Urinary bladder (tissue), 4 donors: ENCODE measurements at places on chromosomes 5 and 9. TPM values are rescaled to one million over a fixed set of nuclear protein-coding genes. Genes with fewer than 3 reads are reported as not detected.

GRCh38 chr9:116572095-116572748 is 114.9 kb upstream of the TRIM32 start:
- DNase-seq, result peak; percentile 74

GOLGA2 gene
- polyA plus RNA-seq, result 88.9 TPM

SLC4A9 gene
- 0.06 TPM for polyA plus RNA-seq

DNA sequence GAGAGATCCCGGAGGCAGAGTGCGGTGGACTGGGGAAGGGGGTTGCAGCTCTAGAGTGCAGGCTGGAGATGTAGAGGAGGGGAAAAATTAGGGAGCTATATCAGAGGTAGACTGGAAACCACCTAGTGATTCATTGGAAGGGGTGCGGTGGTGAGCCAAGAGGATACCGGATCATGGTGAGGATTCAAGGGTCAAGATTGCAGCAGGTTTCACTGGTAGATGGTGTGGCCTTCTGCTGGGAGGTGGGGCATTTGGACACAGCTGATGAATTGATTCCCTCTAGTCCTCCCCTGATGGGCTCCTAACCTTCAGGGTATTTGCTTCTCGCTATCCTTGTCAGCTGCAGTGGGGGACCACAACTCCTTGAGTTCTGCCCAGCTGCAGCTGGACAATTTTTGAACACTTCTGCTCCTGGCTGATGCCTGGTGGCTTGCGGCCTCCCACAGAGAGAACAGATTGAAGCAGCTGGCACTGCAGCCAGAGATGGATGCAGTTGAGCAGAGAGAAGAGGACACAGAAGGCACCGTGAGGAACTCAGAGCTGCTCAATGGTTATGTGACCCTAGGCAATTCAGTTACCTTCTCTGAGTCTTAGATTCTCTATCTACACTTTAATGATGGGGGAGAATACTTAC is 134.4 kb upstream of the ABCA1 start:
- DNase-seq, result no peak

DNA sequence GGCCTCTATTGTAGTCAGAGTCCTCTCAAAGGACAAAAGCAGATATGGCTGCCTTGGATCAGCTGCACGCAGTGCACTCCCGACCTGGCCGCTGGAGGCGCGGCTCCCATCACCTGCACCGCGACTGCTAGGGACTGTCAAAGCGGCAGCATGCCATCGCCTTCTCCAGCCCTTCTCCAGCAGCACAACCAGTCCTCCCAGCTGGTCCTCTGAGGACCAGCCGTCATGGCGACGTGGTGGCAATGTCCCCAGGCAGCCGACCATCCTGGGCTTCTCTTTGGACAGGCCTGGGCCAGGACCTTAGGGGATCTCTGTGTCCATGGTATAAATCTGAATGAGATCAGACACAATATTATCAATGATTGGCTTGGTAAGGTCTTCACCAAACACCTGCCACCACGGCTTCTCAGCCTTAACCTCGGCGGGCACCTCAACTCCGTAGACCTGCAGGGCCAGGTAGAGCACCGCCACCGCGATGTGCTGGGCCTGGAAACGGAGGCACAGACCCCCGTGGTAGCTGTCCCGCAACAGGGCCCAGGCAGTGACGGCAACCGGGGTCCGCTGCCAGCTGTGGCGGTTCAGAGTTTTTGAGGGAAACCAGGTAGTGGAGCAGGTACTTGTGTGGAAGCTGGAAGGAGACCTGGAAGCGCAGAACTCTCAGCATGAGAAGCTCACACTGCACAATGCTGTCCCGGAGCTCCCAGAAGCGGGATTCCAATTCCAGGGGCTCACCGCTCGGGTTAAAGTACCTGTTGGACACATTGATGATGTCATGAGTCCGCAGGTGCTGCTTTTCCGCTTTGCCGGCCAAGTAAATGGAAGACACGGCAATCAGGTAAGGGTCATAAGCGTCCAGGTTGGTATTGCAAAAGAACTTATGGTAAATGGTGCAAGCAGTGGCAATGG is 8.5 kb downstream of the DUSP1 start:
- no peak for DNase-seq

DMRT3 gene
- polyA plus RNA-seq, result 0.09 TPM

GRCh38 chr9:26833792-26834191 is 58.8 kb downstream of the CAAP1 start:
- no peak for DNase-seq

- DNase-seq, result no peak
Measured at GRCh38 chr5:4479426-4479825, 660.7 kb upstream of the ADAMTS16 start.

HTR4 gene
- polyA plus RNA-seq, result 0.06 TPM

- no peak for DNase-seq
Measured at GRCh38 chr9:83043597-83043996, 19.3 kb downstream of the RASEF start.

CER1 gene
- polyA plus RNA-seq, result not detected

DNA sequence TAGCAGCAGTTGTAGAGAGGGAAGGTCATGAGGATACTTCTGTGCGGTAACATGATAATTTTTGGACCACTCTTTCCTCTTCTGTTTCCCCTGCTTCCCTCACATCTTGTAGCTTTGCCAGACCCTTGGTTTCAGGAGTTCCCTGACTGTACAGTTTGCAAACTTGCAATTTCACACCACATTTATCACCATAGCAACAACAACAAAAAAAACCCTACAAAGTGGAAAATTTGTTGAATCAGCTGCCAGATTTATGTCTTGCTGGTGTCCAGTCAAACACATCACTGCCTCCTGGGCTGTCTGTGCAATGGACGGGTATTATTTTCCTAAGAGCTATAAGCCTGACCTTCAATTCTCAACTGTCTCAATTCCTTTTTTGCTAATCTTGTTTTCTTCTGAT is 751.6 kb downstream of the TLR4 start:
- no peak for DNase-seq

- no peak for DNase-seq
Measured at GRCh38 chr9:115261656-115262081, 143.7 kb upstream of the TNC start.

- DNase-seq, result no peak
Measured at GRCh38 chr9:72903103-72903502, 49.8 kb downstream of the ALDH1A1 start.

GRCh38 chr5:102797322-102797884 is 42.3 kb downstream of the PAM start:
- no peak for DNase-seq

- DNase-seq, result no peak
Measured at GRCh38 chr9:135665795-135666189, 2.7 kb downstream of the LCN9 start.

GRCh38 chr9:135797507-135798262 is 95.7 kb downstream of the KCNT1 start:
- DNase-seq, result no peak

RASEF gene
- 1.3 TPM for polyA plus RNA-seq

JMY gene
- polyA plus RNA-seq, result 10.4 TPM

- no peak for DNase-seq
Measured at GRCh38 chr5:59582746-59583145, 310.8 kb downstream of the PDE4D start.

GRCh38 chr5:180212363-180213255 is 3.6 kb upstream of the RASGEF1C start:
- no peak for DNase-seq
